ENCODE measurements at places on chromosomes 1 and 21.

DNA sequence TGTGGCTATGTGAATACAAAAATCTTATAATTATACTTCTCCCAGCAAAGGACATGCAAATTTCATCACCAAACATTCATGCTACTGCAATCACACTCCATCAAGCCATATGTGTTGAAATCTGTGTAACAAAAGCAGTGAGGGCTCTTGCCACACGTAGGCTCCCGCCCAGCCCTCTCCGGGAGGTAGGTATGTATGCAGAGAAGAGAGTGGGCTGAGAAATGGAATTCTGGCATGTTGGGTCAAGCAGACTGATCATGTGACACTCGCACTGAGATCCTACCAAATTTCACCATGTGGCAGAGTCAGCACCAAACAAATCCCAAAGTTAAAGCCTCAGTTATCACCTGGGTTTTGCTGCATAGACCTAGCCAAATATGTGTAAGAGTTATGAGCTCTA is 49.7 kb downstream of the APP start:
- no peak for DNase-seq

DNA sequence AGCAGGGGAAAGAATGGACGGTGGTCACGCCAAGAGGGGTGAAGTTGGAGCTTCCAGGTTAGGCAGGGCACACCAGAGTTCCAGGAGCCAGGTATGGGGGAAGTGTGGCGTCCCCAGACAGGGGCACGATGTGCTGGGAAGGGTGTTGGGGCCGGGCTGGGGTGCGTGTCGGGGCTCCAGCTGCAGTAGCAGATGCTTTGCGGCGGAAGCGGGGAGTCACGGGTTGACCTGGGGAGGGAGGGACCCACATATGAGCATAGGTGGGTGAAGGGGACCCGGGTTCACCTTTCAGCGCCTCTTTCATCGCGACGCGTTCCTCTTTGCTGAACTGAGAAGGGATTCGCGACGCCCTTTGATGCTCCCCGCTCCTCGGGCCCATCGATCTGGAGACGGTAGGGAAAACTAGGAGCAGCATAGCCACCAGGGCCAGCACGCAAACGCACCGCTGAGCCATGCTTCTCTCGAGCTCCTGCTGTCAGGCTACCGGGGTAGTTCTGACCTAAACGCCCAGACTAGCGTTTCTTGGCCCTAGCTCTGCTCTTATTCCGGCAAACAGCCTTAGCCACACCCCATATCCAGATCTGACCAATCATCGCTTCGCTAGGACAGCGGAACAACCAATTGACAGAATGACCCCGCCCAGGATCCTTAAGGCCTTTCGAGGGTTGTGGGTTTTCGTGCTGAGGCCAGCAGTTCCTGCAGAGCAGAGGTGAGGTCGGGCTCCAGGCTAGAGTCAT is at the start of gene PM20D1:
PM20D1 (minus strand) TSS at position 514 of the 737 bp plus-strand sequence; CDS start at position 454, 60 bp downstream.
- no peak for DNase-seq

DNA sequence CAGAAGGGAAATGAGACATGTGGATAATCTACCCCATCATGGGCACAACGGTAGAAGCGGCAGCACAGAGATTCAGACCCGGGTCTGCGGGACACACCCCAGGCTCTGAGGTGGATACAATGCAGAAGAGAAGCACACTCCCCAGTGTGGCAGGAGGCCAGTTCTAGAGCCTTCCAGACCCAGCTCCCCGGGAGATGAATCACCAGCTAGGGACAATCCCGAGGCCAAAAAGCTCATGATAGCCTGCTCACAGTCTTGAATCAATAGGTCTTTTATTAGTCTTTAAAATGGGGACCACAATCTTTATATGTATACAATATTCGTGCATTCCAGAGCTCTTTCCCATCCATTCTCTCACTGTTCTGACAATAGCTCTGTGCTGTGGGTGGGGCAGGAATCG is 57.3 kb upstream of the DIRAS3 start:
- no peak for DNase-seq

DNA sequence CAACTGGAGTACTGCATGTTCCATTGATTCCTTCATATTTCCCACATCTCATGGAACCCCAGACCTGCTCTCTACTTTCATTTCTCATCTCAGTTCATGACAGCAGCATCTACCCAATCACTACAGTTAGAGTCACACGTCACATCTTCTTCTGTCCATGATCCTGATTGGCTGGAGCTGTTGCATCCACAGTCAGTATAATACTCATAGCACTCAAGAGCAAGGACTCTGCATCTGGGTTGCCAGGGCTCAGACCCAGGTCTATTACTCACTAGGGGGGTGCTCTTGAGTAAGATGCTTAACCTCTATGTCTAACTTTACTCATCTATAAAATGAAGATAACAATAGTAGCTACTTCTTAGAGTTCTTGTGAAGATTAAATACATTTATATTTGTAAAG is 4.4 kb upstream of the XPR1 start:
- no peak for DNase-seq

GRCh38 chr1:3515272-3515671 is 60.8 kb downstream of the ARHGEF16 start:
- no peak for DNase-seq

DNA sequence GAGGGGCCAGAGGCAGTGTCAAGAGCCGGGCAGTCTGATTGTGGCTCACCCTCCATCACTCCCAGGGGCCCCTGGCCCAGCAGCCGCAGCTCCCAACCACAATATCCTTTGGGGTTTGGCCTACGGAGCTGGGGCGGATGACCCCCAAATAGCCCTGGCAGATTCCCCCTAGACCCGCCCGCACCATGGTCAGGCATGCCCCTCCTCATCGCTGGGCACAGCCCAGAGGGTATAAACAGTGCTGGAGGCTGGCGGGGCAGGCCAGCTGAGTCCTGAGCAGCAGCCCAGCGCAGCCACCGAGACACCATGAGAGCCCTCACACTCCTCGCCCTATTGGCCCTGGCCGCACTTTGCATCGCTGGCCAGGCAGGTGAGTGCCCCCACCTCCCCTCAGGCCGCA is at the start of gene BGLAP:
BGLAP (plus strand) TSS at position 259 of the 400 bp plus-strand sequence; CDS start at position 307, 48 bp downstream.
- no peak for DNase-seq

DNA sequence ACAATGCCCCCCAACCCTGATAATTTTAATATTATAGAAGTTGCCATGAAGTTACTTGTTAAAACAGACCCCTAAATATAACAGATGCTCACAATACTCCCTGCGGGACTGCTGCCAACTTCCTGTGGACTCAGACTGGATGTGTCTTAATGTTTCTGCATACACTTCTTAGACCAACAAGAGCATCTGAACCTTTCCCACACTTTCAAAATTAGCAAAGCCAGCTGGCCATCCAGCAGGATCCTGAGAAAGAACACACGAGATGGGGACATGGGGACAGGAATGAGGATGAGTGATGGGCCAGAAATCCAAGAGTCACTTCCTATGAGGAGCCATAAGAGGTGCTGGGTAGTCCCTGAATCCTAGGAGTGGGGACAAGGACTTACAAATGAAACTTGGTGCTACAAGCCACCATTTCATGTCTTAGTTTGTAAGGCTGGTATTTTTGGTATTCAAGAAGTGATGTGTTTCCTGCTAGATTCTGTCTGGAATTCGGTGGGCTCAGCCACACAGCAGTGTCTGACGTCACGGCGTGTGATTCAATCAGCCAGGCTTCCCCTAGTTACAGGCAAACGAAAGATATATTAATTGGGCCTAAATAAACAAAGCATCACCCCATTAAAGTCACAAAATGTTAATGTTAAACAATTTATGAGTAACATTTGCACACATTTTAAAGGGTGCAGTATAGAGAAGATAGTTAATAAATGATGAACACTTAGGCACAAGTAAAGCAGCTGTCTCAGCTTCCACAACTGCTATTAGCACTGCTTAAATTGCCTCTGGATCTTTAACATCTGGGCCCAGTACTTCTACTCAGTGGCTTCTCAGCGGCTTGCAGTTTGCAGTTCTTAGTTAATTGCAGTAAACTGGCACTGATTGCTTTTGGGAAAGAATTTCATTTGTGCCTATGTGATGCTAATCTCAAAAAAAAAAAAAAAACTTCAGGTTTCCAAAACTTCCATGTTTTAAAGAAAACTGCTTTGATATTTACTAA is 41.2 kb upstream of the RGS8 start:
- DNase-seq: no peak

GRCh38 chr1:91894036-91894761 is 8.2 kb upstream of the TGFBR3 start:
- no peak for DNase-seq

- no peak for DNase-seq
Observed at GRCh38 chr1:68363339-68363738, 86.4 kb downstream of the RPE65 start.

DNA sequence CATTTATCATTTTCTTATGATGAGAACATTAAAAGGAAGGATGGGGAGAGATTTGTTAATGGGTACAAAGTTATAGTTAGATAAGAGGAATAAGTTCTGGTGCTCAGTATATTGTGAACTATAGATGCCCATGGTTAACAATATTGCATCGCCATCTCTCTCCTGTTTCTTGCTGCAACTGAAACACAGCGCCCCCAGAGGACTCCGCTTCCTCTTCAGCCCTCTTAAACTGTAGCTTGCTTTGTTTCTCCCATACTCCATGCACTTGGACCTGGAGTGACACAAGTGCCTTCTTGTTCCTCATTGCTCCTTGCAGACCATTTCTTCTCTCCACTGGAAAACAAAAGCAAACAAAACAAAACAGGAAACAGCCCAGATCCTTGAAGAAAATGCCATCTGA is 70.1 kb upstream of the NTPCR start:
- no peak for DNase-seq

DNA sequence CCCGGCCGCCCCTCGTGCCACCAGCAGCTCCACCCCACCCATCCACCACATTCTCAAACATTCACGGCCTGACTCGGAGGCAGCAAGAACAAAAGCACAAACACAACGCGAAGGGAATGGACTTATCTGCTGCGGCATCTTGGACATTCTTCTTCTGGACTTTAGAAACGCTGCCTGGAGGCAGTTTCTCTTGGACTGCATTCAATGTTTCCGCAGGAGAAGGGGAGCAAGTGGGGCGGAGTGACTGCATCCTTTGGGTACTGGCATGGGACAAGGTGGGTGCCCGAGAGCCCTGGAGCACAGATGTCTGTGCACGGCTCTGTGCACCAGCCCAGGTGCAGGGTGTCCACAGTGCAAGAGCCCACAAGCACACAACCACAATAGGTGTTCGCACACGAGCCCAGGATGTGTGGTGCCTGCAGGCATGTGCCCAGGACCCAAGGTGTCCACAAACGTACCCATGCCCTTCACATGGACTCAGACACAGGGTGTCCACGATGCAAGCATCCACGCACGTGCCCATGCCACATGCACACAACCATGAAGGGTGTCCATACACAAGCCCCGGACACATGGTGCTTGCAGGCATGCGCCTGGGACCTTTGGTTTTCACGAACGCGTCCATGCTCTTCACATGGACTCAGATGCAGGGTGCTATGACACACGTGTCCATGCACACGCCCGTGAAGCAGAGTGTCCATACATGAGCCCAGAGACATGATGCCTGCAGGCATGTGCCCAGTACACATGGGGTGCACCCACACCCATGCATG is 53.6 kb downstream of the WNT9A start:
- no peak for DNase-seq

DNA sequence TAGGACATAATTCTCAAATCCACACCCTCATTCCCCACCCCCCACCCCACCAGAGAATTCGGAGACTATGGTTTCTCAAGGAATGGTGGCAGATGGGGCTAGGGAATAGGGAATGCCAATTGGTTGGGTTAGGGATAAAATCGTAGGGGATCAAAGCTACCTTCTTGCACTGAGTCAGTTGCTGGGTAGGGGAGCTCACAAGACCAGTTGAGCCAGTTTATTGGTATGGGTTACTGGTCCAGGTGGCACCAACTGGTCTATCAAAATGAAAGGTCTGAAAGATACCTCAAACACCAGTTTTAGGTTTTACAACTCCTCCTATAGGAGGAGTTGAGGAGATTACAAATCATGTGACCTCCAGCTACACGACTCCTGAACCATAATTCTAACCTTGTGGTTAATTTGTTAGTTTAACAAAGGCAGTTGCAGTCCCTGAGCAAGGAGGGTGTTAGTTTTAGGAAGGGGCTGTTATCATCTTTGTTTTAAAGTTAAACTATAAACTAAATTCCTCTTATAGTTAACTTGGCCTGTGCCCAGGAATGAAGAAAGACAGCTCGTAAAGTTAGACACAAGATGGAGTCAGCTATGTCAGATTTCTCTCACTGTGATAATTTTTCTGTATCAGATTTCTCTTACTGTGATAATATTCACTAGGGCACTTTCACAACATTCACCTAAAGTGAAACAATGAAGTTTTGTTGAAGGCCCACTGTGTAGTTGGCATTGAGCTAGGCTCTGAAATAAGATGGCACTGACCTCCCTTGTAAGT is 2.5 kb downstream of the SHISAL2A start:
- no peak for DNase-seq

- no peak for DNase-seq
Observed at GRCh38 chr1:76547916-76548315, 319.4 kb upstream of the ST6GALNAC5 start.

DNA sequence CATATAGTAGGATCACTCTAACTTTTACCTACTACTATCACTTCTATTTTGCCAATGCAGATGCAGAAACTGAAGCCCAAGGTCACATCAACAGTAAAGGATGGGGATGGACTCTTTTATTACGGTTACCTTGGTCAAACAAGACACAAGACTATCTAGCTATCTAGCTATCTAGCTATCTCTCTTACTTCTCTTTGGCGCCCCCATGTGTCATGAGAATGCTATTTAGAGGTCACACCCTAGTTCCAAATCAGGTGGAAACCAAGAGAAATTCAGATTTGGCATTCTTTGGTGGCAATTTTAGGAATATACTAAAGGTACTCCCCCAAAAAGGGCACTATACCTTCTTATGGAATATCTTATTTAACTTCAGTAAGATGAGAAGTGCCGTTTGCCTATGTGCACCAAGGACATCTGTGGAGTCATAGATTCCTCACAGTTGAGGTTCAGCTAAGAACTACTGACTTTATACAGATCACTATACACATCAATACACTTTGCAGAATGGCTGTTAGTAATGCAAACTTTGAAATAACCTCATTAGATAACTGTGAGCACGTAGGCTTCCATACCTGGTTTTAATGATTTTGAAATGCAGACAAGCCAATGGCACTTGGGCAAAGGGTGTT is 6.7 kb downstream of the ZNF648 start:
- no peak for DNase-seq

DNA sequence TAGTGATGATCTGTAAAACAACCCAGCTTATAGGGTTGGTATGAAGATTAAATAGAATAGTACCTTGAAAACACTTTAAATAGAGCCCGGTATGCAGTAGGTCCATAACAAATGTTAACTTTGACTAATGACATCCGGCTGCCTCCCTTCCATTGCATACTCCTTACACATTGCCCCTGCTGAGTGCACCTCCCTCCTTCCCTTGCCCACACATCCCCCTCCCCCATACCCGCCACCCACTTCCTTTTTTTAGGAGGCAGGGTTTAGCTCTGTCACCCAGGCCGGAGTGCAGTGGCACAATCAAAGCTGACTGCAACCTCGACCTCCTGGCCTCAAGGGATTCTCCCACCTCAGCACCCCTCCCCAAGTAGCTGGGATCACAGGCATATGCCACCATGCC is 24.4 kb upstream of the ZC3H12A start:
- DNase-seq: no peak
